Astrocyte (in vitro differentiated cells and primary cell): ENCODE measurements at places on chromosomes 1 and 21. TPM values are rescaled to one million over a fixed set of nuclear protein-coding genes. Genes with fewer than 3 reads are reported as not detected.

DNA sequence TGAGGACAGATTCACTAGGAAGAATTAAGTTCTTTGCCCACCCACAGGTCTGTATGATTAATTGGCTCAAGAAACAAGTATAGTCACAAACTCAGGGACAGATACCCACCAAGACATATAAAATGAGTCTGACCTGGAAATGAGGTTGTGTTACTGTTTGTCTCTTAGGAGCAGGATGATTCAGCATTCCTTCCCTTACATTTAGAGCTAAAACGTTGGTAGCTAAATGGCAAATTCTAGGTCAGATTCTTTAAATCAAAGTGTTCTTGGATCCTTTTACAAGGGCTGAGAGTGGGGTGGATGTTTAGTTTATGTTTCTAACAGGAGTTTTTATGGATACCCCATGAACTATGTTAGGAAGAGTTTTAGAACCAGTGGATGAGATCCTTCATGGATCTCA, 4.7 kb downstream of the RIMKLA start:
- DNase-seq, result peak; percentile 2

DNA sequence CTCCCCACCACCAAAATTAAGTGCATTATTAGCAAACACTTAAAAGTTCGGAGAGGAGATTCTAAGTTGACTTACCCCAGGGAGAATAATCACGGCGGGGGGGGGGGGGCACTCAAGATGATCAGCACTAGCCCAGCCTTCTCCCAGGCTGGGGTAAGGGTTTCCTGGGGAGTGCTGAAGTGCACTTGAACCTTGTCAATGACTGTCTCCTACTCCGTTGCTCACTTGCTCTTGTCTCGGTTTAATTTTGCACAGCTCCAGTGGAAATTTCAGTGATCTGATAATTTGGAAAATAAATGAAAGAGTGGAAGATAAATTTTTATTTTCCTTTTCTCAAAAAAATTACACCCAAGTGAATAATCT, 59.2 kb downstream of the PBX1 start:
- DNase-seq, result no peak

- no peak for DNase-seq
Measured at GRCh38 chr1:44848456-44849181, 5.6 kb upstream of the PTCH2 start.

DNA sequence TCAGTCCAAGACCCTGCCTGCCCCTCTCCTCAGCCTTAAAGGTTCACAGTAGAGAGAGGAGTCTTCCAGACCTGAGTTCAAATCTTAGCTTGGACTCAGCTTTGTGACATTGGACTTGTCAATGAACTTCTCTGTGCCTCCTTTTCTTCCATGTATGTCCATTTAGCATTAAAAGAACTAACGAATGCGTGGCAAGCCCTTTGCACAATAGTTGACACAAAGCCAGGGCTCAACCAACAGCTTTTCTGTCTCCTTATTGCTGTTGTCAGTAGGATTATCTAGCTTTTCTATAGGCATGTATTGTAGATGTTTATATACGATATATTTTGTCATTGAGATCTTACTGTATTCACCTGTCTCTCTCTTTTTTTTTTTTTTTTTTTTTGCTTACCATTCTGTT, 450.8 kb downstream of the PTPRU start:
- DNase-seq, result no peak

- DNase-seq, result no peak
Measured at GRCh38 chr1:30132602-30133286, 590.6 kb downstream of the MATN1 start.

DNA sequence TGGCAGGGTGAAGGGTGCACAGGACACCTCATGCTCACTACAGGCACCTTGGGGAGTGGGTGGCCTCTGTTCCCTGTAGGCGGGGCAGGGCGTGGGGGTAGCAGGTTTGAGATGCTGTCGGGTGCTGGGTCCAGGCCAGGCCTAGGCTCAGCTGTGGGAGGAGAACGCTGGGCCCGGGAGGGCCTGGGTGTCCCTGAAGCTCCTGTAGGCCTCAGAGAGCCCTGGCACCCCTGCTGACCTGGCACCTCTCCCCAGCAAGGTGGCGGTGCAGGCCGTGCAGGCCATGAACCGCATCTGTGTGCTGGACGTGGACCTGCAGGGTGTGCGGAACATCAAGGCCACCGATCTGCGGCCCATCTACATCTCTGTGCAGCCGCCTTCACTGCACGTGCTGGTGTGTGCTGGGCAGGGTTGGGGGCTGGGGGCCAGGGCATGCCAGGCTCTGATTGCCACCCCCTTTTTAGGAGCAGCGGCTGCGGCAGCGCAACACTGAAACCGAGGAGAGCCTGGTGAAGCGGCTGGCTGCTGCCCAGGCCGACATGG, 2.5 kb upstream of the GJC2 start:
- DNase-seq, result no peak

DNA sequence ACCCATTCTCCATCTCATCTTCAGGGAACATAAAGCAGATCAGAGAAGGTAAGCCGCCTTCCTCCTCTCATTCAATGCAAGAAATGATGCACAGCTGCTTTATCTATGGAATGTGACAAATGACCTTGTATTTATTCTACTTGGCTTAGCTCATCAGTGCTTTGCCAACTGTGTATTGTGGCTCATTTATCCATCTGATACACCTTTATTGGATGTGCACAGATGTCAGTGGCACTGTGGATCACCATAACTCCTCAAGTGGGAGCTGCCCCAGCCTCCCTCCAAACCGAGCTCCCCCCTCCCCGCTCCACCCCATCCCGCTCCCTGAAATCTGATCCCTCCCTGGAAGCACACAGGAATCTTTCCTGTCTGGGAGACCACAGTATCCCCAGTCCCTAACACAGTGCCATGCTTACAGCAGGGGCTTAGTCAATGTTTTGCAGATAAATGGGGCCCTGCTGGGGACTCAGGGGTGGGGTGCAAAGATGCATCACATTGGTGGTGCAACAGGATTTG, 156.0 kb upstream of the RAB4A start:
- no peak for DNase-seq

GRCh38 chr1:236575523-236575922, 28.8 kb downstream of the HEATR1 start:
- DNase-seq, result peak; percentile 24

DNA sequence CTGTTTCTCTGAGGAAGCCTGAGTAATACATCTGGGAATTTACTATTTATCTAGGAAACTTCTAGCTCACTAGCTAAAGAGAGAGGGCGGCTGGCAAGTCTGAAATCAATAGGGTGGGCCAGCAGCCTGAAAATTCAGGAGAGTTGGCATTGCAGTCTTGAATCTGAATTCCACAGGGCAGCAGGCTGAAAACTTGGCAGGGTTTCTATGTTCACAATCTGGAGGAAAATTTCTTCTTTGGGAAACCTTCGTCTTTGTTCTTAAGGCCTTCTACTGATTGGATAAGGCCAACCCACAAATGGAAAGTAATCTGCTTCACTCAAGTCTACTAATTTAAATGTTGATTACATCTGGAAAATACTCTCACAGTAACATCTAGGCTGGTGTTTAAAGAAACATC, 101.0 kb upstream of the COG2 start:
- peak; percentile 12 for DNase-seq

DNA sequence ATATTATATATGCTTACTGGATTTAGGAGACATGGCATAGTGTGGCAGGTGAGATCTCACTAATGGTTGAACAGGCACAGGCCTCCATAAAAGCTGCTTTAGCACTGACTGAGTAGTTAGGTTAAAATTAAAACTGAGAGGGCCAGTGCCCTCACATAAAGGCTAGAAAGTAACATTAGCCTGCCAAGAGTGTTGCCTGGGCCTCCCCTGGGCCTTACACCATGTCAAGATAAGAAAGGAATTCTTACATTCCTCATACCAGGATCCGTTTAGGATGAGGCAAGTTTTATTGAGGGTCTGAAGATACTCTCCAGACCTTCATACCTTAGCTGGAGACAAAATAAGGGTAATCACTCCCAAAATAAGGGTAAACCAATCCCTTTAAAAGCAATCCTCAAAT, 1011.8 kb downstream of the PLA2G4A start:
- DNase-seq, result peak; percentile 29

- DNase-seq, result no peak
Measured at GRCh38 chr1:100458661-100459357, 79.1 kb upstream of the GPR88 start.

DNA sequence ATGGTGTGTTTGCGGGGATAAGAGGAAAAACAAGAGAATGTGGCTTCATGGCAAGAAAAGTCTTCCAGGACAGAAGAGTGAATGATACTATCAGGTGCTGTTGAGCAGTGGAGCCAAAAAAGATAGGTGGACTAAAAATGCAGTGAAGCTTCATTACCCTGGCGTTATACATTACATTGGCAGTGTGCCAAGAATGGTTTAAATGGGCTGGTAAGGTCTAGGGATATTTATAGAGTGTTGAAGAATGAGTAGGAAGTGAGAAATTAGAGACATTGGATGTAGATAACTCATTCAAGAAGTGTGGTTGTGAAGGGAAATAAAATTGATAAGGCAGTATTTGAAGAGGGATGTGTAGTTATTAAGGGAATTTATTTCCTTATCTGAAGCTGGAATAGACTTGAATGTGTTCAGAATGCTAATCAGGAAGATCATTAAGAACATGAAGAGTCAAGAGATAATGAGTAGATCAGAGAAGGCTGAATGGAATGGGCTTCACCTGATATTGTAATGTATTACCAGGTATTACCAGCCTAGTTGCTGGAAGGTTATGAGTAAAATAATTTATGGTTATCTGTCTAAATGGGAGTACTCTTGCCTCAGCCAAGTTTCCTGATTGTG, 72.7 kb downstream of the MAST2 start:
- DNase-seq, result no peak

GRCh38 chr21:41483415-41483814, 24.5 kb downstream of the TMPRSS2 start:
- no peak for DNase-seq

The SPATA6 gene
- 7.4 and 8.2 TPM in 2 replicates for total RNA-seq

The ZNF691 gene
- 5.8 and 6.3 TPM in 2 replicates for total RNA-seq

The DENND2C gene
- total RNA-seq, result 2.8 and 3.2 TPM in 2 replicates

The ARHGEF10L gene
- total RNA-seq, result 14.2 and 15.7 TPM in 2 replicates

The DDAH1 gene
- total RNA-seq, result 76.7 and 112 TPM in 2 replicates

The CFHR3 gene
- not detected in 2 replicates for total RNA-seq

The RNU1-4 gene
- 1,356 and 1,553 TPM in 2 replicates for total RNA-seq

The OLFML3 gene
- total RNA-seq, result 23.2 and 26.7 TPM in 2 replicates

The TMEM269 gene
- 0.07 and 0.09 TPM in 2 replicates for total RNA-seq
